GM23248 (cell line): ENCODE measurements at places on chromosomes 16 and 17. TPM values are rescaled to one million over a fixed set of nuclear protein-coding genes. Genes with fewer than 3 reads are reported as not detected.

The KRTAP4-9 gene
- total RNA-seq: not detected in 2 replicates

The C16orf89 gene
- not detected in 2 replicates for total RNA-seq

The TSPAN10 gene
- 2.6 and 3.9 TPM in 2 replicates for total RNA-seq

- peak; percentile 49 for DNase-seq
Measured at GRCh38 chr17:40190197-40191021, 13.1 kb downstream of the RAPGEFL1 start.

DNA sequence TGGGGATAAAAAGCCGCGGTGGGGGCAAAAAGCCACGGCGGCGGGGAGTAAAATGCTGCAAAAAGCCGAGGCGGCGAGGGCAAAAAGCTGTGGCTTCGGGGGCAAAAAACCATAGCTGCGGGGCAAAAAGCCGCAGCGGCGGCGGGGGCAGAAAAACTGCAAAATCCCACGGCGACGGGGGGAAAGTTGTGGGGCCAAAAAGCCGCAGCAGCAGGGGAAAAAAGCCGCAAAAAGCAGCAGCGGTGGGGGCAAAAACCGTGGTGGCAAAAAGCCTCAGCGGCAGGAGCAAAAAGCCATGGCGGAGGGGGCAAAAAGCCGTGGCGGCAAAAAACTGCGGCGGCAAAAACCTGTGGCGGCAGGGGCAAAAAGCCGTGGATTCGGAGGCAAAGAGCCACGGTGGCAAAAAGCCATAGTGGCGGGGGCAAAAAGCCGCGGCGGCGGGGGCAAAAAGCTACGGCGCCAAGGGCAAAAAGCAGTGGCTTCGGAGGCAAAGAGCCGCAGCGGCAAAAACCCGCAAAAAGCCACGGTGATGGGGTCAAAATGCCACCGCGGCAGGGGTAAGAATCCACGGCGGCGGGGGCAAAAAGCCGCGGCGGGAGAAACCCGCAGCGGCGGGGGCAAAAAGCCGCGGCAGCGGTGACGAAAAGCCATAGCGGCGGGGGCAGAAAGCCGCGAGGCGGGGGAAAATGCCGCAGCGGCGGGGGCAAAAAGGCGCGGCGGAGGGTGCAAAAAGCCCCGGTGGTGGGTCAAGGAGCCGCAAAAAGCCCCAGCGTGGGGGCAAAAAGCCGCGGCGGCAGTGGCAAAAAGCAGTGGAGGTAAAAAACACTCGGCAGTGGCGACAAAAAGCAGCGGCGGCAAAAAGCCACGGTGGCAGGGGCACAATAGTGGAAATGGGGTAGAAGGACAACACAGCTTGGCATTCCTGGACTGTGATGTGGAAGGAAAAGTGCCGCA lies 192.8 kb downstream of the SHCBP1 start:
- DNase-seq: peak; percentile 0

DNA sequence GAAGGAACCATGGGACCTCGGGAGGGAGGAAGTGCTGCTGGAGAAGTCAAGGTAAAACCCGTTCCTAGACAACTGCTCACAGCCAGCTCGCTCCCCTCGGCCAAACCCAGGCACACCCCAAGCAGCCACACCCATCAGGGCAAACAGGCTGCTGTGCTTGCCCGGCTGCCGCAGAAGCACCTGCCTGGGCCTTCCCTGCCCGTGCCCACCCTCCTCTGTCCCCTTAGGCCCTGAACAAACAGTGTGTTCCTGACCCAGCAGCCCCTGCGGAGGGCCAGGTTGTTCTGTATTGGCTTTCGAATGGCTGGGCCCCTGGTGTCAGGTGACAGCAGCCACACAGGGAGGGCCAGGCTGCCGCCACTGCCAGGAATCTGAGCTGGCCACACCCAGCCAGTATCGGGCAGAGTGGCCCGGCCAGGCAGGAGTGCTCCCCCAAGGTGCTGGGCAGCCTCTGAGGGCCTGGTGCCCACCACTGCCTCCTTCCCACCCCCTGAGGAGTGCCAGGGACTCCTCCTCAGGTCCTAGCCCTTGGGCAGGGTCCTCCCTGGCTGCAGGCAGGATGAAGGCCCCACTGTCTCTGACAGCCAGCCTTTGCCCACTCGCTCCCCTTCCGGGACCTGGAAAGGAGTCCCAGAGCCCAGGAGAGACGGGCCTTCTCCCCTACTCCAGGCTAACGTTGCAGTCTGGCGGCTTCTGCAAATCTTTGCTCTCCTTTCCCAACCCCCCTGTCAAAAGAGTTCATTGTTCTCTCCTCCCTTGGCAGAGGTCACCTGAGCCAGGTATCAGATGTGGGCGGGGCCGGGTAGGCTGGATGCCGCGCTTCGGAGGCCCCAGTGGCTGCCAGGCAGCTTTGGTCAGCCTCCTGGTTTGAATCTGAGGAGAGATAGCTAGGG lies 24.0 kb downstream of the LLGL2 start:
- no peak for DNase-seq

DNA sequence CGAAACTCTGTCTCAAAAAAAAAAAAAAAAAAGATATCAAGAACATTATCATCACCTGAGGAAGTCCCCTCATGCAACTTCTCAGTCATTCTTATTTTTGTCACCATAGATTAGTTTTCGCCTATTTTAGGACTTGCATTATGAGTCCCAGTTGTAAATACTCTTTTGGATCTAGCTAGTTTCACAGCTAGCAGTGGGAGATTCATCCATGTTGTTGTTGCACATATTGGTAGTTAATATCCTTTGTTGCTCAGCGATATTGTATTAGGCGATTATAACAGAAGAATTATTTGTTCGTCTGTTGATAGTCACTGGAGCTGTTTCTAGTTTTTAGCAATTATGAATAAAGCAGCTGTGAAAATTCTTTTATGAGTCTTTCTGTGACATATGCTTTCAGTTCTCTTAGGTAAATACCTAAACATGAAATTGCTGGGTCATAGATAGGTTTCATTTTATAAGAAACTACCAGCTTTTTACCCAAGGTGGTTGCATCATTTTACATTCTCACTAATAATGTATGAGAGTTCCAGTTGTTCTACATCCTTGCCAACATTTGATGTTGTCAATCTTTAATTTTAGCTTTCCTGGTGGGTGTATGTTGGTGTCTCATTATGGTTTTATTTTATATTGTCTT lies 40.7 kb upstream of the MAP3K14 start:
- no peak for DNase-seq

DNA sequence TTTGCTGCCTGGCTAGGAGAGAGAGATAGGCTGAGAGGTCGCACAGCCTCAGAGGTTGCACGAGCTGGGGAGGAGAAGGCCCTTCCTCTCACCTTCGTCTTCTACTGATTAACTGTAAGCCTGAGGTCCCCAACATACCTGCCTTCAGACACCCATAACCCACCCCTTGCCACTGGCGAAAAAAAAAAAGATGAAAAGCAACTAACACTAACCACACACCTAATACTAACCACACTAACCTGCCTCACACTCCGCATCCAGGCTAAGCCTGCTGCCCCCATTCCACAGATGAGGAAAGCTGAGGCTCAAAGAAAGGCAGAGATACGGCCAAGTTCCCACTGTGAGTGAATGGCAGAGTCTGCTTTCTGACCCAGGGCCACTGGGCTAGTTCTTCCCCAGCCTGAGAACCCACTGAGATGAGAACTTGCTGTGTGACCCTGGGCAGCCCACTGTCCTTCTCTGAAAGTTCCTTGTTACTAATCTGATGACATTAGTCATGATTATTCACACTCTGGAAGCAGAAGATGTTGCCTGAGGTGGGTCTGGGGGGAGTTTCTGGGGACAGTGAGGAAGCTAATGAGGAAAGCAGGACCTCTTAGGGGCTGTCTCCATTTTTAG lies 4.6 kb downstream of the IL21R start:
- DNase-seq: no peak

DNA sequence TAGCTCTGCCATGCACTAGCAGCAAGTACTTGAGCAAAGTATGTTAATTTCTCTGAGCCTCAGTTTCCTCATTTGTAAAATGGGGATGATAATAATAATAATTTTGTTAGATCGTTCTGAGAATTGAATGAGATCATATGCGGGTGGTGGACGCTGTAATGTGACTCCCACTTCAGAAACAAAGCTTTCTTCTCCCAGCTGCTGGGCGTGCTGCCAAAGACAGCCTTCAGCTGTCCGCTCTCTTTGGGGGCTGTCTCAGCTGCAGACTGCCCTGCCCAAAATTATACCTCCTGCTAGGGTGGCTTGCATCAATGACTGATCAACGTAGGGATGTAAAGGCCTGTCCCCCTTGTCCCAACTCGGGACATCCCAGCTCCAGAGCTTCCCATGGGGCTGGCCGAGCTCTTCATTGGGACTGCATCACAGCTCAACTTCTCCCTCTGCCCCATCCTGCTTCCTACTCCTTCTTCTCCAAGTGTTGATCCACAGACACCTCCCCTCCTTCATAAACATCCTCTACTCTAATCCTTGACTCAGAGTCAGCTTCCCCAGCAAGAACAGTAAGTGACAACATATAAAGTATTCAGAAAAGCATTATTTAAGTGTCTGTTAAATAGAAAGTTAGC lies 30.7 kb upstream of the CDH5 start:
- DNase-seq: no peak

The NOMO2 gene
- total RNA-seq: 135 and 144 TPM in 2 replicates
